MCF 10A (cell line): ENCODE measurements at places on chromosomes 2 and 18.

- no peak for DNase-seq
These were observed 165.5 kb downstream of the TGIF1 start for GRCh38 chr18:3615374-3615985.

GRCh38 chr2:206937555-206937954 is 1.8 kb upstream of the CPO start:
- no peak for DNase-seq

DNA sequence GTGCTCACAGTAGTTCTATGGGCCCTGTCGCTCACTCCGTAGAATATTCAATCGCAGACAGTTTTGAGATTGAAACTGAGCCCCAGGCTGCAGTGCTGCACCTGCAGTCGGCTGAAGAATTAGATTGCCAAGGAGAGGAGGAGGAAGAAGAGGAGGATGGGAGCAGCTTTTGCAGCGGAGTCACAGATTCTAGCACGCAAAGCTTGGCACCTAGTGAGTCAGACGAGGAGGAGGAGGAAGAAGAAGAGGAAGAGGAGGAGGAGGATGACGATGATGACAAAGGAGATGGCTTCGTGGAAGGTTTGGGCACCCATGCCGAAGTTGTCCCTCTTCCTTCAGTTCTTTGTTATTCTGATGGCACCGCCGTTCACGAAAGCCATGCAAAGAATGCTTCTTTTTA is 115.2 kb downstream of the GALNT3 start:
- DNase-seq: no peak

GRCh38 chr2:194700726-194701125 is 956.3 kb upstream of the SLC39A10 start:
- DNase-seq: no peak

DNA sequence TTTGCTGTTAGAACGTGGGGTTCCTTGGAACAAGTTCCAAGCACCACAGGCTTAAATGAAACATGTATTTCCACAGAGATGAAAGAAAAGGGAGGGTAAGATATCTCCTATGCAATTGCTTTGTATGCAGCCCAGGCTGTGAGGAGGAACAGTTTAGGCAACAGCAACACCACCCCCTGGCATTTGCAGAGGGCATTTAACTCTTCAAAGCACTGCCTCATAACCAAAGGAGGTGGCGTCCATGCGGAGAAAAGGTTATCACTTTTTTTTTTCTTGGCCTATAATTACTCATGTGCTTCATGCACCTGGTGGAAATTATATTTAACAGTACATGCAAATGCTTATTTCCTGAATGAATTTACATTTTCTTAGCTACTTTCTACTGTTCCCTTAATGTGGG is 286.0 kb downstream of the LPIN1 start:
- no peak for DNase-seq

GRCh38 chr2:241257419-241258032 is 57.9 kb downstream of the HDLBP start:
- no peak for DNase-seq

DNA sequence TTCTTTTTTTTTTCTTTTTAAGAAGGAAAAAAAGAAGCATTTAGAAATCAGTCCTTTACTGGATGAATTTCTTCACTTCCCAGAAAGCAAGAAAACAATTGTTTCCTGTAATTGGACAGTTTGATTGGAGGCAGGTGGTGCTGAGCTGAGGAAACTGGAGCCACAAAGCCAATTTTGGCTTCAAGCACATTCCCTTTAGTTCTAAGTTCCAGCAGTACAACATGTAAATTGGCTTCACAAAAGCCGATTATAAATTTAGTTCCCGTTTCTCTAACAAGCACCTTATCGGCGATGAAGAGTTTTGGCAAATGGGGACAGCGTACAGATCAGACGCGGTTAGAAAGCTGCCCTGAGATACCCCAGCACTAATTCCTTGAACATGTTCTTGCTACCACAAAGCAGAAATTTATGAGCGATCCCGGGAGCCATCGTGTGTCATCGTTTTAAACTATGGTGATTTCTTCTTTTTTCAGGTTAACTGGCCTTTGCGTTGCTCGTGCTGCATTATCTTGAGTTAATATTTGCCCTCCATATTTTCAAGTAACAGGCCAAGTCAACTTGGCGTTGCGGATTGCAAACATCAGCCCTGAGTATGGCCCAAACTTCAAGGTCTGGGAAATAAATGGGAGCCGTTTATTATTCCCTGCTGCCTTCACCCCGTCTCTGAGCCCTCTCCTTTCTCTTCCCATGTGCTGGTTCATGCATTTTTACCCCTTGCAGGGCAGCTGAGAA is 190.4 kb upstream of the ID2 start:
- no peak for DNase-seq

DNA sequence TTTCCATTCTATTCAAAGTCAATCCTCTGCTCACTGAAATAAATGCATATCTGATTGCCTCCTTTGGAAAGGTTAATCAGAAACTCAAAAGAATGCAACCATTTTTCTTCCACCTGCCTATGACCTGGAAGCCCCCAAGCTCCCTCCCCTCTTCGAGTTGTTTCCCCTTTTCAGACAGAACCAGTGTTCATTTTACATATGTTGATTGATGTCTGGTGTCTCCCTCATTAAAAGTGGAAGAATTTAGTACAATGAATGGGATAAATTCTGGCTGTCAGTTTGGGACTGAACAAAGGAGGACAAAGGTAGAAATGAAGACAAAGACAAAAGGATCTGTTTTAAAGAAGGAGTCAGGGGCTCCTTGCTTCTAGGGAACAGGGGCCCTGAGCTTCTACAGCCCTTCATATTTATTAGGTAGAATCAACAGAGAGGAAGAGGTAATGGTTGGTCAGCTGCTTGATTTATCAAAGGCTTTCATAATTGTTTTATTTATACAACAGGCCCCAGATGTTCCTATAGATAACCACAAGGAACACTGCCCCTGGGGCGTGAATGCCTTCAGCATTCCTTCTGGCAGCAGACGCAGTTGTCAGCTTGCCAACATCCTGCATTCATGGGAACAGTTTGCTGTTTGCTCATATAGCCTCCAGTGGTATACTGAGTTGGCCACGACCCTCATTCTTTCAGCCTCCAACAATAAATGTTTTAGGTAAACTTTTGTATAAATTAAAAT is 949.8 kb upstream of the LRATD1 start:
- DNase-seq: peak; percentile 68

GRCh38 chr2:37156071-37156856 is 516 bp downstream of the EIF2AK2 start:
- peak; percentile 40 for DNase-seq

GRCh38 chr2:60945341-60945740 is 64.0 kb downstream of the REL start:
- DNase-seq: no peak

DNA sequence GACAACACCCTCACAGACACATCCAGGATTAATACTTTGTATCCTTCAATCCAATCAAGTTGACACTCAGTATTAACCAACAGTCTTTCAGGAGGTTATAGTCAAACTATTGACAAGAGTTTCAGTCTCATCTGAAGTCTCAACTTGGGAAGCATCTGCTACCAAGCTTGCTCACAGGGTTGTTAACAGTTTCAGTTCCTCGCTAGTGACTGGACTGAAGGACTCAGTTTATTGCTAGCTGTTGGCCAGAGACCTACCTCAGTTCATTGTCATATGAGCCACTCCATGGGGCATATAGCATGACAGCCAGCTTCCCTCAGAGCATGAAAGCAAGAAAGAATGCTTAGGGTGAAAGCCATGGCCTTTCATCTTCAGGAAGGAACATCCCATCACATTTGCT is 228.6 kb downstream of the EPHA4 start:
- DNase-seq: no peak

GRCh38 chr18:25189391-25190185 is 162.4 kb downstream of the ZNF521 start:
- no peak for DNase-seq

GRCh38 chr2:203599509-203599908 is 64.4 kb upstream of the RAPH1 start:
- no peak for DNase-seq

- DNase-seq: no peak
These were observed 98.8 kb upstream of the MGAT4A start for GRCh38 chr2:98829581-98830270.

DNA sequence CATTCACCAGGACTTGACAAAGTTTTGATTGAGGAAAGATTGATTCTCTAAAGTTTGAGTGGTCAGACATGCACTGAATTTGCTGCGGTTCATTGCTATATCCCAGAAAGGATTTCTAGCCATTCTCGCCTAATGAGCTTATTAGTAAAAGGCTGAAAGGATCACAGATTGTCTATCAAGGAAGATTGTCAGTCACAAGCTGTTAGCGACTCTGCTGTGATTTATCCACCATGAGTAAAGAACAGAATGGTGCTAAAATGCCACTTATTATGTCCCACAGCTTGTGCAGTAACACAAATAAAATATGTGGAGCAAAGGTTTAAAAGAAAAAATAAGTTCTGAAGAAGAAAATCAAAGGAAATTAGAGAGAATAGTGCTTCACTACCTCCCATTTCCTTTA is 701.2 kb upstream of the CDH7 start:
- no peak for DNase-seq

- no peak for DNase-seq
These were observed 118.8 kb downstream of the SH3RF3 start for GRCh38 chr2:109247812-109248211.

DNA sequence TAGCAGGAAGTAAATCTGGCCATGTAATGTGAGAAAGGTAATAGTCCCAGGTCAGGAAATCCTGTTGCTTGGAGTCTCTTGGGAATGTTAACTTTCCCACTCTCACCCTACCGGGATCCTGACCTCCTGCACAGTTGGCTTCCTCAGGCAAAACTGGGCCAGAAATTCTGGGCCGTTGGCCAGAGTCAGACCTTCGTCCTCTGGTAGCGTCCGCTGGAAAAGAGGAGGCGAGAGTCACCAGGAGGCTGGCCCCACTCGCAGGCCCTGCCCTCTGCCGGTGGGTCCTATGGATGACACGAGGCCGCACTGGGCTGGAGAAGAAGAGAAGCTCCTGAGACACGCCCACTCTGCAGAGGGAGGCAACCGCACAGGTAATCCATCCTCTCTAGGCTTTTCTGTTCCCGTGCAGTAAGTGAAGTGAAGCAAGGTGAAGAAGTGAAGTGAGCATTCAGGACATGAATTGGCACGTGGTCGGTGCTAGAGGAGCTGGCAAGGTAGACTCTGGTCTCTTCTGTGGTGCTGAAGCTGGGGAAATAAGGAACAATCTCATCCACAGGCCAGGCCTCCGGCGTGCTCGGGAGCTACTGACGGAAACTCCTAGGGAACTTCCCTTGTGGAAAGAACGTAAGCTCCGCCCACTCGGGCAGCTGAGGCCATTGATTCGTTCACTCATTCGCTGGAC is 182.7 kb upstream of the GLI2 start:
- DNase-seq: peak; percentile 94

DNA sequence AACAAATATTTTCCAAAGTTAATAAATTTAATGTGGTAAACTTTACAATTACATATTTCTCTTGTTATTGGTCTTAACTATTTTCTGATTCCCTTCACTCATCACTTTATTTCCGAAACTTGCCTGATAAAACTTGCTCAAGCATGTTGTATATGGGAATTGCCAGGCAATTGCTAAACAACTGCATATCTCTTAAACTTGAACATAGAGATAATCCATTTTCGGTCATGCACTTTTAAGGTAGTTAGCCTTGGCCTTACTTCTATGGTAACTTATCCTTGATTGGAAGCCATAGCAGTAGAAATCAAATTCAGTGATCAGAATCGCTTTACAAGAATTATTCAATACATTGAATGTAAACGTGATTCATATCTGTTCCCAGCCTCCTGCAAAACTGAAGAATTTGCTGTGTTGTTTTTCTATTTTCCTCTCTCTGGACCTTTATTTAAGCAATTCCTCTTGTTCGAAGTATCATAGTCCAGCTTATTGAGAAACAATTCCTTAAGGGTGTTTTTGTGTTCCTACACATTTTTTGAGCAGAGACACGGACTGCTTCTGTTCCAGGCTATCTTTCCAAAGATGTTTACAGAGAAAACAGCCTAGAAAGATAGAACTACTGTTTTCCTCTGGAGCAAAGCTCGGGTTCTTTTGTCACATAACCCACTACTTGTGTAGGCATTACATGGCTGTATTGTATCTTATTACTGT is 674.3 kb downstream of the IRS1 start:
- no peak for DNase-seq

- no peak for DNase-seq
These were observed 269.2 kb downstream of the XIRP2 start for GRCh38 chr2:167157523-167157922.

- DNase-seq: peak; percentile 62
These were observed 7.0 kb downstream of the TNS1 start for GRCh38 chr2:217995731-217996231.

GRCh38 chr2:12507295-12507694 is 209.4 kb upstream of the TRIB2 start:
- peak; percentile 99 for DNase-seq

- no peak for DNase-seq
These were observed 68.3 kb downstream of the FAM161A start for GRCh38 chr2:61785583-61785982.

- DNase-seq: no peak
These were observed 98.7 kb upstream of the SCN7A start for GRCh38 chr2:166592750-166593149.

- DNase-seq: peak; percentile 49
These were observed 7.0 kb upstream of the AOX1 start for GRCh38 chr2:200578778-200579177.

DNA sequence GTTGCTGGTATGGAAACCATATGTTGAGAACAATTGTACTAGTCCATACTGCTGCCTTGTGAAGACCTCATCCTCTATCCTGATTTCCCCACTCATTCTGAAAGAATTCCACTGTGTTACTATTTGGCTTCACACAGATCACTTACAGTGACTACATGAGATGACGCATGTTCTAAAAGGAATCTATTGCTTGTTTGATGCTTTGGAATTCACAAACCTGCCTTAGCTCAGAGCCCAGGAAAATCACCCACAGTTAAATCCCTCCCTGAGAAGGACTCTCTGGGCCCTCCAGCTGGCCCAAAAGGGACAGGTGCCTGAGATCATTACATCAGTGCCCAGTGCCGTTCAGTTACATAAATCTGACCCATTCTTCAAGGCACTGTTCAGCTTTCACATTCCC is 45.3 kb downstream of the KLHL29 start:
- DNase-seq: no peak

DNA sequence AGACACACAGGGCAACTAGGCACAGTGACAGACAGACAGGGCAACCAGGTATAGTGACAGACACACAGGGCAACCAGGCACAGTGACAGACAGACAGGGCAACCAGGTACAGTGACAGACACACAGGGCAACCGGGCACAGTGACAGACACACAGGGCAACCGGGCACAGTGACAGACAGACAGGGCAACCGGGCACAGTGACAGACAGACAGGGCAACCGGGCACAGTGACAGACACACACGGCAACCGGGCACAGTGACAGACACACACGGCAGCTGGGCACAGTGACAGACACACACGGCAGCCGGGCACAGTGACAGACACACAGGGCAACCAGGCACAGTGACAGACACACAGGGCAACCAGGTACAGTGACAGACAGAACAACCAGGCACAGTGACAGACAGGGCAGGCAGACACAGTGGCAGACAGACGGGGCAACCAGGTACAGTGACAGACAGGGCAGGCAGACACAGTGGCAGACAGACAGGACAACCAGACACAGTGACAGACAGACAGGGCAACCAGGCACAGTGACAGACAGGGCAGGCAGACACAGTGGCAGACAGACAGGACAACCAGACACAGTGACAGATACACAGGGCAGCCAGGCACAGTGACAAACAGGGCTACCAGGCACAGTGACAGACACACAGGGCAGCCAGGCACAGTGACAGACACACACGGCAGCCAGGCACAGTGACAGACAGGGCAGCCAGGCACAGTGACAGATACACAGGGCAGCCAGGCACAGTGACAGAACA is 64.7 kb upstream of the RAB6C start:
- DNase-seq: no peak
